ENCODE measurements at places on chromosomes 2 and 18. TPM values are rescaled to one million over a fixed set of nuclear protein-coding genes. Genes with fewer than 3 reads are reported as not detected.

C18orf32 gene
- total RNA-seq: 14.0 TPM

C1QL2 gene
- total RNA-seq: not detected

G6PC2 gene
- total RNA-seq: not detected

TTR gene
- total RNA-seq: 139 TPM

IL1R2 gene
- 15.5 TPM for total RNA-seq

ABCG5 gene
- total RNA-seq: not detected

SIX2 gene
- total RNA-seq: 1.9 TPM

TWIST2 gene
- not detected for total RNA-seq

MSH6 gene
- total RNA-seq: 108 TPM

TLX2 gene
- 0.72 TPM for total RNA-seq

ARHGEF4 gene
- total RNA-seq: 2.8 TPM

PER2 gene
- 12.5 TPM for total RNA-seq

ACVR1C gene
- total RNA-seq: 2.1 TPM

NT5DC4 gene
- total RNA-seq: 4.0 TPM

TSGA10 gene
- total RNA-seq: 9.9 TPM

SNTG2 gene
- not detected for total RNA-seq

CRYGD gene
- not detected for total RNA-seq

ALK gene
- total RNA-seq: not detected

MAP2 gene
- total RNA-seq: 0.05 TPM

IAH1 gene
- 57.8 TPM for total RNA-seq

PLCL1 gene
- total RNA-seq: 1.6 TPM

SKOR2 gene
- not detected for total RNA-seq

BMP10 gene
- not detected for total RNA-seq

TACR1 gene
- total RNA-seq: 0.07 TPM

IL36B gene
- not detected for total RNA-seq

MERTK gene
- 39.2 TPM for total RNA-seq

GRHL1 gene
- total RNA-seq: 11.6 TPM

GAL3ST2 gene
- 6.8 TPM for total RNA-seq

FSHR gene
- total RNA-seq: 1.0 TPM

CTDSP1 gene
- 104 TPM for total RNA-seq

SPATA3 gene
- total RNA-seq: not detected

CDH2 gene
- 0.81 TPM for total RNA-seq

CD226 gene
- 0.02 TPM for total RNA-seq

MBD5 gene
- 23.7 TPM for total RNA-seq

CYRIA gene
- 0.20 TPM for total RNA-seq

NETO1 gene
- not detected for total RNA-seq

CD8A gene
- 1.6 TPM for total RNA-seq

NEU2 gene
- not detected for total RNA-seq

C18orf63 gene
- total RNA-seq: 0.07 TPM

SLC9A2 gene
- 14.4 TPM for total RNA-seq

AGAP1 gene
- 41.7 TPM for total RNA-seq

LRRTM4 gene
- total RNA-seq: 0.21 TPM

Measured in Caco-2 (cell line).